AML-193 (cell line): ENCODE measurements at places on chromosomes 12 and 14.

- DNase-seq, result no peak
These were observed at the start of gene MYBPC1 for GRCh38 chr12:101594700-101595099. Gene MYBPC1, plus strand, starts transcription at chr12:101594971. Its CDS starts 100 bp downstream, at chr12:101595071.

DNA sequence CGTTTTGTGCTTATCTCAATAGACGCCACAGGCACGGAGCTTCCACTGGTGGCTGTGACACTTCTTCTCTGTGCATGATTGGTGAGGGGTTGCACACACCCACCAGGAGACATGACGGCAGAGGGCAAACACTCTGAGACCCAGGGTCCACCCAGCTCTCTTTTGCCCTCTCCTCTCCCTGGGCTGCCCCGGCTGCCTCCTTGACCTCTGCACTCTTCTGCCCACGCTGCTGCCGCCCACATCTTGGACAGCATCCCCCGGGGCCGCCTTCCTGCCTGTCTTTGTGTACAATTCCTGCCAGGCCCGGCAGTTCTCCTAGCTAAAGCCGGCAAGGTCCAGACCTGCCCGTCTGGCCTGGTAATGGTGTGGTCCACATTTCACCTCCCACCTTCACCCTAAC lies 44.7 kb downstream of the DPF3 start:
- DNase-seq, result no peak

DNA sequence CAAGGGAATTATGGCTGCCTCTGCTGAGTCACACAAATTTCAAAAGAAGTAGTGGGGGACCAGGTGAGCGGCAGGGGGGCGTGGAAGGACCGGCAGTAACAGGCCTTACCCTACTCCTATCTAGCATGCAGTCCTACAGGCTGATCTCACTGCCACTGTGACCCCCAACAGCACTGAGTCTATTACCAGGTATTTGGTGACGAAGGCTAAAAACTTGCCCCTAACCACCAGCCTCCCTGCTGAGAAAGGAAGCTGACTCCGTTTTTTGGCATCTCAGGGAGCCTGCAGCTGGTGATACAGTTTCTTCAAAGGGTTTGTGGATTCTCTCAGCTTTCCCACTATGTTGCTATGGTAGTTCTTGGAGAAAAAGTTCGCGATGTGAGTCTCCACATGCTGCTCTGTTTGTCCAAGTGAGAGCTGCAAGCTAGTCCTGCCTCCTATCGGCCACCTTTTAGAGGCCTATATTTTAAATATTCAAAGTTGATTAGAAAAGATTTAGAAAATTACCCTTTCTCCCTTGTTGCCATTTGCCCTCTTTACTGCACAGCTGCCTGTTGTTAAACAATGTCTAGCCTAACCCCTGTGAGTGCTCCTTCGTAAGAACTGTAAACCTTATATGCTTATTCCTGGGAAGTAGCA lies 57.1 kb upstream of the SLCO1B1 start:
- no peak for DNase-seq

DNA sequence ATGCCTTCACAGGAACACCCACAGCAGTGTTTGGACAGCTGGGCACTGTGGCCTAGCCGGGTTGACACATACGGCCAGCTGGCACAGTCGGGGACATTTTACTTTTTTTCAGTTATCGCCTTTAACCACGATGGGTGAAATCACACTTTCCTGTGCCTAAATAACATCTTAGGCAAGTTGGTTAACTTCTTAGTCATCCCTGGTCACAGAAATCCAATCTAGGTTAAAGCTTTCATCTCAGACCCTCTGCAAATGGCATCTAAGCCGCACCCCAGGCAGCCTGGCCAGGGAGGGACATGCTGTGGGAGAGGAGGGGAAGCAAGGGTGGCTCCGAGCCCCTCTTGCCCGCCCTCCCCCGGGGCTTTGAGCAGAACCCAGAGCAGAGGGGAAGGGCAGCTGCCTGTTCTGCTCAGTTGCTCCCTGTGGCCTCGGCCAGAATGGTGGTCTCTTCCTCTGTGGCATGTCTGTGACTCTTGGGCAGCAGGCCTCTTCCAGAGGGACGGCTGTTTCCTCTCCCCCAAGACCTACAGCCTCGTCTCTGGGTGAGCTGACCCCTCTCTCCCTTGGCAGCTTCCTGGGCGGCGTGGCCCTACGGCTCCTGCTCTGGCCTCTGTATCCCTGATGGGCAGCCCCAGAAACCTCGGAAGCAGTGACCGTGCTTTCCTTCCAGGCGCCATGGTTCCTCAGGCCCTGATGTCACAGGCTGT lies 85.4 kb upstream of the DYNC1H1 start:
- DNase-seq, result no peak

DNA sequence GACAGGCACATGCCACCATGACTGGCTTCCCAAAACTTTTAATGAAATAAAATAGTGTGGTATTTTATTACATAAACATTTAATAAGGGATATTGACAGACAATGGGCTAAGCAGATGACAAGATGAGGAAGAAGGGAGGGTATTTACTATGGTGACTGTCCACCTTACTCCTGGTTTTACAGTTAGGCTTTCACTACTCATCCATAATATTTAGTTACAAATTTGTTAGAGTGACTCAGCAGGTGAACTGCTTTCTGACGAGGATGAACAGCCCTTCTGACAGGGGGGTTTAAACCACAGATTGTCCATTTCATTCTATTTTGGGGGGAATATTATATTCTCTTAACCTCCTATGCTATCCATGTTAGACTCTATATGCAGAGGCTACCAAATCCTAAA lies 3.6 kb upstream of the PALS1 start:
- no peak for DNase-seq

DNA sequence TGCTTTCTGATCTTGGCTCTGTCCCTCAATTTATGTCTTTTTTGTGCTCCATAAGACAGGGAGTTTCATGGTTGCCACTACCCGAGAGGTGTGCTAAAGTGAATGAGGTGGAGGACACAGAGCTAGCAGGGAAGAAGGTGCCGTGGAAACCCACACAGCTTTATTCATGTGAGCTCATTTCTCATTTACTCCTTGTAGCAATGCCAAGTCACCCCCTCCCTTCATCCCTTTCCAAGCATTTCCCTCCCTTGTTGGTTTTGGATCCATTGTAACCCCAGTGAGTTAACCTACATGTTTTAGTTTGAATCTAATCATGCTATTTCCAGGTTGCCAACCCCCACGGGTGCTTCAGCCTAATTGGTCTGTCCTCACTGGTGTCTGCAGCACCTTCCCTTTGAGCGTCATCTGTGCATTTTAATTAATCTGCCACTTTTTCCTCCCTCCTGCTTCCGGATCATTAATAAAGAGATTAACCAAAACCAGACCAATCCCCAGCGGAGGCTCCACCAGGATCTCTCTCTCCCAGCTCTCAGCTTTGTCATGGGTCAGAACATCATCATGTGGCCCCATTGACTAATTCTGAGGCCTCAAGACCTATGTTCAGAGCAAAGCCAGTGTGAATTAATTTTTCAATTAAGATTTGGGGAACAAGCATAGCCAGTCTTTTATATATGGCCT lies 56.2 kb downstream of the NTF3 start:
- DNase-seq, result no peak

GRCh38 chr12:31478425-31478824 lies 112.5 kb downstream of the DENND5B start:
- DNase-seq, result no peak
